NCI-H774 (cell line): ENCODE measurements at places on chromosomes 4 and X.

GRCh38 chr4:2733001-2733843, 22.9 kb downstream of the TNIP2 start:
- DNase-seq: no peak

- DNase-seq: peak; percentile 70
Measured at GRCh38 chrX:131729295-131729694, 185.4 kb downstream of the OR13H1 start.

GRCh38 chr4:167642250-167642649, 408.0 kb upstream of the SPOCK3 start:
- no peak for DNase-seq

GRCh38 chrX:130084631-130085237, 25.6 kb downstream of the ELF4 start:
- no peak for DNase-seq

DNA sequence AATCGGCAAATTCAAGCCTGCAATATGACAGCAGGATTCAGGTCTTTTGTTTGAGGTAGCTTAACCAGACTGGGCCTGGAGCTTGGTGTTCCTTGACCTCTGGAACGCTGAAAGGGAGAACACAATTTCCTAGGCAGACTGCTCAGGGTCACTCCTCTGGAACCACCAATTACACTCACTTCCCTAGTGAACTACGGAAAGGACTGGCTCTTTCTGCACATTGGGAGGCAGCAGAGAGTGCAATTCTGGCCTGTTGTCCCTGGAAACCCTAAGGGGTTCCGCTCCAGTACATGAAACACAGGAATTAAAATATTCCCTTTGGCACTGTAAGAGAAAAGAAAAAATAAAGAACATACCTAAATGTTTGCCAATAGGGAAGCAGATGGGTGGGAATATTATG, 58.6 kb downstream of the GPC3 start:
- no peak for DNase-seq

- no peak for DNase-seq
Measured at GRCh38 chr4:98794565-98795205, 134.2 kb downstream of the EIF4E start.

GRCh38 chr4:26785810-26786209, 74.8 kb upstream of the STIM2 start:
- no peak for DNase-seq

DNA sequence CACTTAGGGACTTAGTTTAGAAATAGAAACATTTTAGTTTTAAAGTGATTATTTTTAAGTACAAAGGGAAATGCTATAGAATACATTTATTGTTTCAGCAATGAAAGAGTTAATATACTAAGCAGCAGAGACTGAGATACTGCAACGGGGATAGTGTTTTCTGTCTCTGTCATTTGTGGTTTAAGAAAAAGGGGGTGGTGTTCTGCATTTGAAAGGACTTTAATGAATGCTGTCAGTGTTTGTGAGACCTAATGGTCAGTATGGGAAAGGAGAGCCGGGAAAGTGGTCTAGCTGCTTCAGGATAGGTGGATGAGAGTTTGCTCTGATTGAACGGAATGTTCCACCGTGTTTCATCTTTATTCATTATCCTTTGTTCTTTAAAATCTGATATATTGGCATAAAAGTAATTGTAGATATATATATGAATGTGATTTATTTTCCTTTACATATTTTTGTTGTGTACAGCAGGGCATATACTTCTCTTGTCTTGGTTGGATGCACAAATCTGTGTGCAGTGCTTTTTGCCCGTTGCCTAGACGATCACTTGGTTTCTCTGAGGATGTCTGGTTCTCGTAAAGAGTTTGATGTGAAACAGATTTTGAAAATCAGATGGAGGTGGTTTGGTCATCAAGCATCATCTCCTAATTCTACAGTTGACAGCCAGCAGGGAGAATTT, at the start of gene KLHL5:
Gene KLHL5, plus strand, starts transcription at position 139 of the 676 bp plus-strand sequence. Its CDS starts 421 bp downstream, at position 560.
- DNase-seq: no peak

DNA sequence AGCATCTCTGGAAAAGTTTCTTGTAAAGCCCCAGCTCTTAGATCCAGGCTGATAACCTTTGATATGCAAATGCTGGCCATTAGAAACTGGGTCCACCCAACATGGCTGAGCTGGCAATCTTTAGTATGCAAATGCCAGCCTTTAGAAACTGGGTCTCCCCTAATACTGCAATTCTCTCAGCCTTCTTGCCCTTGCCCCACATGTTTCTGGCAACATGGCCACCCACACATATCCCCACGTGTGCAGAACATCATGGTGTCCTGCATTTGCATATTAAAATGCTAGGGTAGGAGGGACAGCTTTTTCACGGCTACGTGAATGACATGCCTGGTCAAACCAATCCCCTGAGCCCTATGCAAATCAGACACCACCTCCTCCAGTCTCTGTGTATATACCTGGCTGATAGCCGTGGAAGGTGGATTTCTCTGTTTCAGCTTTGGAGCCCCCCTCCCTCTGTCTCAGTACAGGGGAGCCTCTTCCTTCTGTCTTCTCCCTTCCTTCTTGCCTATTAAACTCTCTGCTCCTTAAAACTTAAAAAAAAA, 344.0 kb upstream of the NWD2 start:
- no peak for DNase-seq

DNA sequence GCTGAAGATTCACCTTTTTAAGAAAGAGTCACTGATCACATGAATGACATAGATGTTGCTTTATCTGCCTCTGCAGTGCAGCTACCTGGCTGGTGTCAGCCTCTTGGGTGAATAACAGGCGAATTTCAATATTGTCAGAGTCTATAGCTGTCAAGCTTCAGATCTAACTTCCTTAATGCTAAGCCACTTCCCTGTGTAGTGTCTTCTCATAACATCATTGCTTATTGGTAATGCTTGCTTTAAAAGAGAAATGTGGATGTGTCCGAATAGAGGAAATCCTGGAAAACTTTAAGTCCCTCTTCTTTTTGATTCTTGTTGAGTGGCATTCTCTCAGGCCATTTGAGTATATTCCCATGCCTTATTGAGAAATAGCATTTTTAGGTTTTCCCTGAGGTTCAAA, 7.3 kb upstream of the IGFBP7 start:
- DNase-seq: no peak

GRCh38 chr4:176790398-176790797, 2.3 kb downstream of the VEGFC start:
- no peak for DNase-seq

GRCh38 chrX:118603981-118604380, 108.4 kb downstream of the DOCK11 start:
- peak; percentile 83 for DNase-seq

DNA sequence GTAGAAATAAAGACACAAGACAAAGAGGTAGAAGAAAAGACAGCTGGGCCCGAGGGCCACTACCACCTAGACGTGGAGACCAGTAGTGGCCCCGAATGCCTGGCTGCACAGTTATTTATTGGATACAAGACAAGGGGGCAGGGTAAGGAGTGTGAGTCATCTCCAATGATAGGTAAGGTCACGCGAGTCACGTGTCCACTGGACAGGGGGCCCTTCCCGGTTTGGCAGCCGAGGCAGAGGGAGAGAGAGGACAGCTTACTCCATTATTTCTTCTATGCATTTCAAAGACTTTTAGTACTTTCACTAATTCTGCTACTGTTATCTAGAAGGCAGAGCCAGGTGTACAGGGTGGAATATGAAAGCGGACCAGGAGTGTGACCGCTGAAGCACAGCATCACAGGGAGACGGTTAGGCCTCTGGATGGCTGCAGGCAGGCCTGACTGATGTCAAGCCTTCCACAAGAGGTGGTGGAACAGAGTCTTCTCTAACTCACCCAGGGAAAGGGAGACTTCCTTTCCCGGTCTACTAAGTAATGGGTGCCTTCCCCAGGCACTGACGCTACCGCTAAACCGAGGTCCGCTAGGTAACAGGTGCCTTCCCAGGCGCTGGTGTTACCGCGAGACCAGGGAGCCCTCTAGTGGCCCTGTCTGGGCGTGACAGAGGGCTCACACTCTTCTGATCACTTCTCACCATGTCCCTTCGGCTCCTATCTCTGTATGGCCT, 44.9 kb downstream of the ZBTB49 start:
- peak; percentile 59 for DNase-seq

DNA sequence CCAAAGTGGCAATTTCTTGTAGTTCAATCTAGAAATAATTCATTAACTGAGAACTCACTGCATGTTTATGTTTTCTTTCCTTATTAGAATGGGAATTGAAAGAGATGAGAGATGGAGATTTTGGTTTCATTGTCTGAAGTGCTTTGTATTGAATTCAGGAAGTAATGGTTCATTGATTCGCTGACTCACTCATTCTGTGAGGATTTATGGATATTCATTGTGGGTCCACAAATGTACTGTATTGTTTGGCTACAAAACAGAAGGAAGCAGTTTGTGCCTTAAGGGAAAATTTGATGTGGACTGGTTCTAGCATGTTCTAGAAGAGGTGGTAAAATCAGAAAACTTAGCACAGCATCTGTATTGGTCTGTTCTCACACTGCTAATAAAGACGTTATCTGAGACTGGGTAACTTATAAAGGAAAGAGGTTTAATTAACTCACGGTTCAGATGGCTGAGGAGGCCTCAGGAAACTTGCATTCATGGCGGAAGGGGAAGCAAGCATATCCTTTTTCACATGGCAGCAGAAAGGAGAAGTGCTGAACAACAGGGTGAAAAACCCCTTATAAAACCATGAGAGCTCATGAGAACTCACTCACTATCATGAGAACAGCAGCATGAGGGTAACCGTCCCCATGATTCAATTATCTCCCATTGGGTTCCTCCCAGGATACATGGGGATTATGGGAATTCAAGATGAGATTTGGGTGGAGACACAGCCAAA, 132.3 kb upstream of the VCX3A start:
- no peak for DNase-seq

DNA sequence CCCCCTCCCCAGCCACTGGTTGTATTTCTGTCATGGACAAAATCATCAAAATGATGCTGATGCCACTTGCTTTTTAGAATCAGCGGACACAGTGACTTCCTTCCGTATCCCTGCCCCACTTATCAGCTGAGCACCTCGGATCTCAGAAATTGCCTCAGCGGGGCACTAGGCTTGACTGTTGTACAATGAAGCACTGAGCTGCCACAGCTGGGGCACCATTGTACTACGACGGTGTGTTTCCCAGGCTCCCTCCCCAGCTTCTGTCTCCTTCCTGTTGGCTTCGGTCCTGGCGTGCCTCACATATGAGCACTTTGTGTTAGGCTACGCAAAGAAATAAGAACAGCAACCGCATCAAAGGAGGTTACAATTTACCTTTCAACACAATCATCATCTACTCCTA, 82.4 kb downstream of the F11 start:
- DNase-seq: no peak

DNA sequence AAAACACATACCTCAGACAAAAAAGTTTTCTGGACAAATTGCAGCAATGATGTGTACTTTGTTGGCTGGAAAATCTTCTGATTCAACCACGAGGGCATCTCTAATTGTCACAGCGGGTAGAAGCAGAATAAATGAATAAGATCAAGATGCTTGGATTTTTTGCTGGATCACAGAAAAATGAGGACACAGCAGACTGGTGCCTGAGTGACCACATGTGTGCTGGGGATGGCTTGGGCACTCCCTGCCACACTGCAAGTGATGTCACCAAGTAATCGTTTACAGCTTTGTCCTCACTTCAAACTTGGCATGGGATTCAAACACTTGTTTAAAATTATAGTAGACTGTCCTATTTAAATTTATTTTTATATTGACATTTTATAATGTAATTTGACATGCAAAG, 557.0 kb downstream of the SPRY1 start:
- DNase-seq: no peak

- DNase-seq: no peak
Measured at GRCh38 chrX:38718311-38718710, 82.9 kb upstream of the MID1IP1 start.

DNA sequence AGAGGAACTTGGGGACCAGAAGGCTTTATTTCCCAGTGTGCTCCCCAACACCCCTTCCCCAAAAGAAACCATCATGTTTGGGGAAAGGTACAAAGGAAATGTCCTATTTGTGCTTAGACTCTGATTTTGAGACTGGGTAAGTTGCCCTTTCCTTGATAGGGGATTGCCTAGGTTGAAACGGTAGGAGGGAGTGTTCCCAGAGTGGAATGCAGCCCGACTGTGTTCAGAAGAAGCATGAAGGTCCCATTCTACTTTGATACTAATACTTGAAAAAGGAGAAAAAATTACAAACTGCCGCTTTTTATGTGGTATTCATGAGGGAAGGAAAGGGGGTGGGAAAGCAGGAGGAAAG, 32.4 kb upstream of the TMEM131L start:
- DNase-seq: no peak

DNA sequence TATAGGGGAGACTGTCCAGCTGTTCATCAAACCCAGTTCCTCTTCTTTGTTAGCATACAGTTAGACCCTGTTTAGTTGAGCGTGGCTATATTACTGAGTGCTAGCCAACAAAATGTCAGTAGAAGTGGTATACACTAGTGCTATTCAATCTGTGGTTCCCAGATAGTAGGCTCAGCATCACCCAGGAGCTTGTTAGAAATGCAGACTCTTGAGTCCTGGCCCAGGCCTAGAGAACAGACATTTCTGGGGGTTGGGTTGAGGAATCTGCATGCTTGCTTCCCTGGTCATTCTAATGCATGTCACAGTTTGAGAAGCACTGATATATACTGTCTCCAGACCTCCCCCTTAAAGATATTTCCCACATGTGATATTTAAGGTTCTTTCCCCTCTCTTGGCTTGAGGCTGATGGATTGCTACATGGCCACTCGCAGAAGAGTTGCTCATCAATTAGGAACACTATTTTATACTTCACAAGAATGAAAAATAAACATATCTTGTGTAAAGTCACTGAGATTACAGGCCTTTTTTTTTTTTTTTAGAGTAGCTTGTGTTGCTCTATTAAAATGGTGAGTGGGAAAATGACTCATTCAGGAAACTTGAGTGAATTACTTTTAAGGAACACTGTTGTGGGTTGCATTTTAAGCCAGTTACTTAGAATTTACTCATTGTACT, 289.0 kb downstream of the STIM2 start:
- no peak for DNase-seq

DNA sequence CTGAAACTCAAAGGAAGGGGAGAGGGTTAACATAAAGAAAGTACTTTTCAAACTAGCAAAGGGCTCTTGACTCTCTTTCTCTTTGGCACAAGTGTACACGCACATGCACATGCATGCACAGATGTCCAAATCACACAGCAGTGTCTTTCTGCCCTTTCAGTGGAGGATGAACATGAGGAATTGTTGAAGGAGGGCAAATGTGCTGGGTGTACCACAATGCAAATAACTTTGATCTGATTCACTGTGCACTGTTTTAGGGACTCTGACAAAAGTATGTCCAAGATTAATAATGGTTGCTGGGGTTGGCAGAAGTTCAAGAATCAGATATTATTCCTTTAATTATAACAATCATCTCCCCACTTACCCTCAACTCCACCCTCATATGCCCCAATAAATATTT, 93.8 kb downstream of the GPC4 start:
- DNase-seq: no peak

DNA sequence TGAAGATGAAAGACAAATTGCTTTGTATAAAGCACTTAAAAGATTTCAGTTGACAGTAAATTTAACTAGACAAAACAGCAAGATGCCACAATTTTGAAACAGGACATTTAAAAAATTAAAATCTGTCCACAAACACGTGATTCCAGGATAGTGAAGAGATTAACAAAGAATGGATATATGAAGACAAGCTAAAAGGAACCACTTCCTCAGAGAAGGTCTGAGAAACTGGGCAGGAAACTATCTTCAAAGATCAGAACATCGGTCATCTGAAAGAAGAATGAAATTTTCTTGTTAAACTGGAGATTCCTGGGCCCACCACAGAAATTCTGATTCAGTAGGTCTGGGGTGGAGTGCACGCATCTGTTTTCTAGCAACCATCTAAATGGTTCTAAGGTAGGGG, 1.4 kb downstream of the RWDD4 start:
- no peak for DNase-seq

- DNase-seq: no peak
Measured at GRCh38 chrX:8520791-8521190, 56.2 kb downstream of the VCX3B start.

- DNase-seq: no peak
Measured at GRCh38 chrX:13489454-13489853, 79.9 kb upstream of the EGFL6 start.
